ENCODE measurements at places on chromosomes 5 and 9.

GRCh38 chr9:123135430-123135829, 102.0 kb downstream of the GPR21 start:
- DNase-seq, result no peak

DNA sequence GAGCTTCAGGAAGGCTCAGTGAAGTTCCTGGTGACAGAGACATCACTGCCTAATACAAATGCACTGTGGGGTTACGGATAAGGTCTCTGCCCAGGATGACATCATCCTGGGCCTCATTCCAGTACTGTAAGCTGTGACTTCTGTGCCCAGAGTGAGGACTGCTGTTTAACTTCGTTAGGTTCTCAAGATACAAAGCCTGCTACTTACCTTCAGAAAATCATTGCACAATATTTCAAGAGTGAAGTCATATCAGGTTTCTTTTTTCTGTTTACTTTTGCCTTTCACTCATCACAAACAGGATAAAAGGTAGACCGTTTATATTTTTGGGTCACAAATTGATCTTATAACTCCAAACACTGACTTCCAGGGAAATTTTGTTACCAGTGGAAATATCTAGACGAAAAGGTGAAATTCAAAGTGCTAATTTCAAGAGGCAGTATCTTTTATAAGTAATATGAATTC, 241.2 kb downstream of the PIK3R1 start:
- no peak for DNase-seq

GRCh38 chr9:132525308-132526023, 56.9 kb upstream of the BARHL1 start:
- DNase-seq, result no peak

DNA sequence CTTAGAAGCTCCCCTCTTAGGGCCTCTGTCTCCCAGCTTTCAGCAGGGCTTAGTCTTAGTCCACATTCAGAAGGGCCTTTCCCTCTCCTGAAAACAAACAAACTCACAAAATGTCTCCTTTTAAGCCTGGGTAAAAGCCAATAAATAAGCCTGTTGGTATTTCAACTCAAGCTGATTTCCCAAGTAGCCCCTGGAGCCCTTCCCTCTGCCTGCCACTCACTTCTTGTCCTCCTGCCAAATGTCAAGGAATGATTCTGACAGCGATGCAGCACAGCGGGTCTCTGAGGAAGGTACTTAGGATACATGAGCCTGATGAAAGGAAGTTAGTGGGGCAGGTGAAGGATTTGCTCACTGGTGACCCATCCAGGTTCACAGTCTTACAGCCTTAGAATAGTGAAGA, 210.5 kb downstream of the PJA2 start:
- no peak for DNase-seq

- DNase-seq, result no peak
Observed at GRCh38 chr5:103441523-103441922, 121.1 kb downstream of the NUDT12 start.

DNA sequence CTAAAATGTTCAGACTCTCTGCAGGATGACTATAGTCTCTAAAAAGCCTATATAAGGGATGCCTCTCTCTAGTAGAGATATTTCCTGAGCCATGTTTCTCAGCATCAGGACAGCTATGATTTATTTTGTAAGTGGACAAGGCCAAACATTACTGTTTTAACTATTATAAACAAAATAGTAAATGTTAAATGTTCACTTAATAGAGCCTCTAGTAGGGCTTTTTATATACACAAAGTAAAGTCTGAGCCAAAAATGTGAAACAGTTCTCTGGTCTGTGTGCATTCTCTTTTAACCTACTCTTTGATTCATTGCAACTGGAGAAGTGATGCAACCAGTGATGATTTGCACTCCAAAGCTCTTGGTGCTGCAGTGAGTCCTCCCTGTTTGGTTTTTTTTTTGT, 220.5 kb downstream of the GDNF start:
- DNase-seq, result no peak

- DNase-seq, result no peak
Observed at GRCh38 chr9:532707-533106, 308.8 kb upstream of the DMRT1 start.

DNA sequence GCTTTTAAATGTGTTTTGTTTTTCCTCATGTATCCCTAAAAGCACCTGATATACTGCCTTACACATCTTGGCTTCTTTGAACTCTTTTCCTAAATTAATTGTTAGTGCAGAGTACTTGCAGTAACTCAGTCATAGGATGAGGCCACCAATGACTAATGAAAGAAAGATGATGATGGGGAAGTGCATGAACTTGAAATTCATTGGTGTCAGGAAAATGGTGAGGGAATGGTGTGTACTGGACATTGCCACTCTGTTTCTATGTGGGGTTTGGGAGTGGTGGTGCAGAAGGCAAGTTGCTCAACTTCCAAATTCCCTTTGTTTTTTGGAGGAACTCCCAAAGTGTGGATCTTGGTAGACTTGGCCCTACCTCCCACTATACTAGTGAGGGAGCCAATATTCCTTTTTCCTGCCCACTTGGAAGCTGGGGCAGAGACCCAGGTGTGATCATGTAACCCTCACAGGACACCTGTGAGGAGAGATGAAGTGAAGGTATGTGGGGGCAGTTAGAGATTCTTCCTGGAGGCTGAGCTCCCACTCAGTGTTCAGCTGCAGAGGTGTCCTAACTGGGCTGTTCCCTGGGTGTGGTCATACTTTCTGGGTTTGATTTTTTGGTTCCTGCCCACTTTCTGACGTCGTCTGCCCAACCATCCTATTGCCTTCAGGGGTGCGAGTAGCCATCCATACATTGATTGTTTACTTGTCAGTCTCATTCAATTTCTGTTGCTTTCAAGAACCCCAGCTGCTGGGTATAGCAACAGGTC, 298.5 kb downstream of the MAST4 start:
- DNase-seq, result no peak
